Neural progenitor cell (in vitro differentiated cells): ENCODE measurements at places on chromosomes 2 and 18. TPM values are rescaled to one million over a fixed set of nuclear protein-coding genes. Genes with fewer than 3 reads are reported as not detected.

DNA sequence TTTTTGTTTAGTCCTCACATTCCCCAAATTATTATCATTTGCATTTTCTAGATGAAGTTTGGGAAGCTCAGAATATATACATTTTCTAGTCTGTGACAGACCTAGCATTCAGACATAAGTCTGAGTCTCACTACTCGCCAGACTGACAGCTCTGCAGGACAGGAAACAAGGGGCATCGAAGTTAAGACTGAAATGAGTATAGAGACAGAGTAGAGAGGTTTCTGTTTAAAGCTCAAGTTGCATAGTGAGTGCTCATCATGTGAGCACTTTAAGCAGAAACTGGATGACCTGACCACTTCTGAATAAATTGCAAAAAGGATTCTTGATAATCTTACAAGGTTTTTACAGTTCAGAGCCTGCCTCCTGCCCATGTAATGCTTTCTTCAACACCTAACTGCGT, 1.1 kb downstream of the HADHB start:
- no peak for DNase-seq

The TGOLN2 gene
- 28.5 and 31.9 TPM in 2 replicates for total RNA-seq

GRCh38 chr2:14712111-14712510, 79.6 kb downstream of the LRATD1 start:
- no peak for DNase-seq

GRCh38 chr2:83823229-83823628, 635.9 kb downstream of the SUCLG1 start:
- no peak for DNase-seq

- no peak for DNase-seq
These were observed 229.7 kb downstream of the EIPR1 start for GRCh38 chr2:3147651-3148530.
